T-helper 1 cell treated with Interleukin-12 subunit alpha and Interleukin-12 subunit beta and Interleukin-4 antibody, amounts not matched to agents 30 ng/mL and 1 ng/mL, for 36 hours (primary cell): ENCODE measurements at places on chromosomes 7 and 10. TPM values are rescaled to one million over a fixed set of nuclear protein-coding genes. Genes with fewer than 3 reads are reported as not detected.

Gene MMD2
- not detected in 2 replicates for total RNA-seq

Gene CALHM3
- total RNA-seq: 0.20 TPM in 1 of 2 replicates, not detected in the other

Gene TUBB8
- not detected in 2 replicates for total RNA-seq

Gene VPS37D
- 0.15 and 0.27 TPM in 2 replicates for total RNA-seq

Gene PRSS1
- total RNA-seq: not detected in 2 replicates

Gene RBM33
- 78.8 and 79.9 TPM in 2 replicates for total RNA-seq

Gene TMEM236
- total RNA-seq: 0.02 and 0.07 TPM in 2 replicates
